Pancreas (tissue), 10 donors: ENCODE measurements at places on chromosomes 16 and 17. TPM values are rescaled to one million over a fixed set of nuclear protein-coding genes. Genes with fewer than 3 reads are reported as not detected.

- DNase-seq, result no peak
Observed at GRCh38 chr16:89057738-89058137, 35.9 kb upstream of the ACSF3 start.

GRCh38 chr17:44661835-44662234, 5.6 kb downstream of the MEIOC start:
- DNase-seq, result no peak

The RNU2-1 gene
- 2,142 TPM for total RNA-seq

DNA sequence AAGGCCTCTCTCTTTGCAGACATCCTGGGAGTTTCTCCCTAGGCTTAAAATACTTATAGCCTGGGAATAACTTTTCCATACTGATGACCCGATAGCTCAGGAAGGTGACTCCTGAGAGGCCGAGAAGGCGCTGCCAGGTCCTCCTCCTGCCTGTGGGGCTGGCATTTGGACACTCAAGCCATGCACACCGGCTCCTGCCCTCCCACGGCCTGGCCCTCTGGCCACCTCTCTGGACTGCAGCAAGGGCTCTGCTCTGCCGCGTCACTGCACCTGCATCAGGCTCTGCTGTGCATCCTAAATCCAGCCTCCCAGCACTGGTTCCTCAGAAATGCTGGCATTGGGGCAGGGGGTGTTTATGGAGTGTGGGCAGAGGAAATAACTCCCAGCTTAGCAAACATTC, 14.2 kb downstream of the KCNG4 start:
- DNase-seq, result no peak

The SLC9A5 gene
- total RNA-seq, result 0.64 TPM

DNA sequence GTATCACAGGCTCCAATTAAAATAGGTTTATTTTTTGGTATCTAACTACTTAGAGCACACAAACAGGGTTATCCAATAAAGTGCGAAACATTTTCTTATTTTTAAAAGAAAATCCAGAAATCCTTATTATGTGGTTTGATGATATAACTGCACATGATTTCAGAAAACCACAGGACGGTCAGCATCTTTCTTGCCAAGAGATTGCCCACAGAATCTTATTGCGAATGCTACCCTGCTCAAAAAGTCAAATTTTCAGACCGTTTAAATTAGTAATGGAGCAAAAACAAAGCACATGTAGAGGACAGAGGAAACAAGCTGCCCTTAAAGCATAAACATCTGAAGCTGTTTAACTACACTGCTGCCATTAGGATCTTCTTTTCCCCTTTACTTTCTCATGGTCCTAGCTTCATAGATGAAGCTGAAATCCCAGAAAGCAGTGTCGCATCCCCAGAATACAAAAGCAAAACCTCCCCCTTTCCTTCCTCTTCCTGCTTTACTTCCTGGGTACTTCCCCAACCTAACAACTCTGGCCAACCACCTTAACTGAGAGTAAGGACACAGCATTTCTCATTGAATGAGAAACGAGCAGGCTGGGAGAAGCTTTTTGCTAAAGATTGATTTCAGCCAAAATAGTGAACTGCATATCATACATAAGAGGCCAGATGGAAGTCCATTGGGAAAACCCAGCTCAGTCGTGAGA, 43.7 kb downstream of the CMTM4 start:
- no peak for DNase-seq

The GNG13 gene
- total RNA-seq, result not detected

DNA sequence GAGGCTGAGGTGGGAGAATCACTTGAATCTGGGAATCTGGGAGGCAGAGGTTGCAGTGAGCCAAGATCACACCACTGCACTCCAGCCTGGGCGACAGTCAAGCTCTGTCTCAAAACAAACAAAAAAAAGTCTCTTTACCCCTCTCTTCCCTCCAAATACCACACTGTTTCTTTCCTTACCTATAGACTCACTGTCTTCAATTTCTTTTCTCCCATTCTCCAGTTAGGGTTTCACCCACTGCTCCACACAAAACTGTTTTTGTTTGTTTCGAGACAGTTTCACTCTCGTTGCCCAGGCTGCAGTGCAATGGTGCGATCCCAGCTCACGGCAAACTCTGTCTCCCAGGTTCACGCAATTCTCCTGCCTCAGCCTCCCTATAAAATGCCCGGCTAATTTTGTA, 6.1 kb upstream of the CD2BP2 start:
- no peak for DNase-seq

- no peak for DNase-seq
Observed at GRCh38 chr17:60767744-60768308, 90.2 kb downstream of the BCAS3 start.

The SULT1A3 gene
- total RNA-seq, result 4.9 TPM

The TNFSF12 gene
- 21.2 TPM for total RNA-seq

DNA sequence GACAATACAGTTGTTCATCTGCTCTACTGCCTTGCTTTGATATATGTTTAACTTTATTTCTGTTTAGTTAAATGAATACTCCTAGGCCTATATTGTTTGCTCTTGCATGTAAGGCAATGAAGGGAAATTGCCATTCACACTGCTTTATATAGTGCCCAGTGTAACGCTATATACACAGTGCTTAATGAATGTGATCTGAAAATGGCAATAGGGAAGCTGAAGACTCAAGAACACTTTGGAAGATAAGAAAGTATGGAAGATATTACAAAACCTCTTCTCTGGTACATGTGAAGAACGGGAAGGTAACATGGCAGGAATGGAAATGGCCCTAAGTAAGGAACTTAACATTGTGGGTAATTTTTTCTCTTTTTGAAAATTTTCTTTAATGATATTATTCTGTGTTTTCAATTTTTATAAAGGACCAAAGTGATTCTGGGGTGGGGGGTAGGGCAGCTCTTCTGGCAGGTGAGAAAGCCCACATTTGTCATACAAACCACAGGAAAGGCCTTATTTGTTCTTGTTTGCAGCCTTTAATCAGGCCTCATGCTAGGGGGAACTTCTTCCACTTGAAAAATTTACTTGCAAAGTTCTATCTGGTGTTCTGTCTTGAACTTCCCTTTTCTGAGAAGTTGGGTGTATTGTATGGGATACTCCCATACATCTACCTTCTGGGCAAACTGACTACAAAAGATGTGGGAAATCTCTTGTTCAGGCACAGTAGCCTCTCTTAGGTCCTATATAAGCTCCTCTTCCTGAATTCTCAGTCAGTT, 100.8 kb upstream of the CORO6 start:
- DNase-seq, result no peak

- no peak for DNase-seq
Observed at GRCh38 chr17:16439303-16439791, 24.0 kb downstream of the TRPV2 start.

DNA sequence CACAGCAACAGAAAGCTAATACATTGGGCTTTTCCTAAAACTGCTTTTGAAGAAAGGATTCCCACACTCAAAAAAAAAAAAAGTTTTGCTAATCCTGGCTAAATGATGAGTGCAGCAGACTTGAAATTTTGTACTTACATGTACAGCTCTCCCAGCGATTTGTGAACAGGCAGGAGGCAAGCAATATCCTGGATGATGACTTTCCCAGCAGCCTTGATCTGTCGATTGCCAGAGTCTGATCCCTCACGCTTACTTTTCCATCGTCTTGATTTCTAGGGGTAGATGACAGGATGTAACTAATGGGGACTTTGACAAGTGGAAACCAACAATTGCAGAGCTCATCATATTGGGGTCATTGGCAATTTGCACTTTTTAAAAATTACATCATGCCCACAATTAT, 91.4 kb downstream of the WDR59 start:
- DNase-seq, result no peak

The TP53TG3F gene
- not detected for total RNA-seq

- peak; percentile 46 for DNase-seq
Observed at GRCh38 chr16:29943846-29944799, 17.8 kb upstream of the TMEM219 start.

DNA sequence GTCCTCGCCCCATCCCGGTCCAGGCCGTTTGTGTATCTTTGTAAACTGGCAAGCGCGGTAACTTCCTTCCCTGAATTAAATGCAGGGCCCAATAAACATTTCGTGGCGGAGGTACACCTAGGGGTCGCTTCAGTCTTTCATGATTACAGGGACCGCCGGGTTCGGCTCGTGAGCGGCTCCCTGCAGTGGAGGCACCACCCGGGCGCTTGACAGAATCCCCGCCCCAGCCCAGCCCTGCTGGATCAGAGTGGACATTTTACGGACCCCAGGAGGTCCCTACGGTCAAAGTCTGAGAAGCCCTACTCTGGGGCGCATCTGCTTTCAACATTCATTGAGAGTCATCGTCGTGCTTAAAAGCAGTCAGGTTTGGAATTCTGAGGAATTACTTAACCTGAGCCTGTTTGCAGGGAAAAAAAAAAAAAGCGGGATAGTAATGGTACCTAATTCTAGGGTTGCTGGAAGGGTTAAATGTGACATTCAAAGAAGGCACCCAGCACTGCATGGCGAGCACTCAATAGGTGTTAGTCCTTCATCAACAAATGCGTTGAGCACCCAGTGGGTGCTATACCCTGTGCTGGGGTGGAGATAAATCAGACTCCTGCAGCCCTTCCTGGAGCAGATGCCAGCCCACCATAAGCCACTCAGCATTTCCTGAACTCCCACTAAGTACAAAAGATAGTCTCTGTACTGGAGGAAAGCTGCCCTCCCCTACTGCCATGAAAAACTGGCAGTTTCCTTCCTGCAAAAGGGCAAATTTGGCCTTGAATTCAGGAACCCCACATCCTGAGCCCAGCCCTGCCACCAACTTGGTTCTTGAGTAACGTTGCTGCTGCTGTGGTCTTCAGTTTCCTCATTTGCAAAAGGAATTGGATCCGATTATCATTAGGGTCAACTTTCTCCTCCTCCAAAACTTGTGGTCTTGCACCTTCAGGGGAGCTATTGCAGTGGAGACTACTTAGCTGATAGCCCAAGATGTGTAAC, 658 bp upstream of the DUSP3 start:
- DNase-seq, result no peak

DNA sequence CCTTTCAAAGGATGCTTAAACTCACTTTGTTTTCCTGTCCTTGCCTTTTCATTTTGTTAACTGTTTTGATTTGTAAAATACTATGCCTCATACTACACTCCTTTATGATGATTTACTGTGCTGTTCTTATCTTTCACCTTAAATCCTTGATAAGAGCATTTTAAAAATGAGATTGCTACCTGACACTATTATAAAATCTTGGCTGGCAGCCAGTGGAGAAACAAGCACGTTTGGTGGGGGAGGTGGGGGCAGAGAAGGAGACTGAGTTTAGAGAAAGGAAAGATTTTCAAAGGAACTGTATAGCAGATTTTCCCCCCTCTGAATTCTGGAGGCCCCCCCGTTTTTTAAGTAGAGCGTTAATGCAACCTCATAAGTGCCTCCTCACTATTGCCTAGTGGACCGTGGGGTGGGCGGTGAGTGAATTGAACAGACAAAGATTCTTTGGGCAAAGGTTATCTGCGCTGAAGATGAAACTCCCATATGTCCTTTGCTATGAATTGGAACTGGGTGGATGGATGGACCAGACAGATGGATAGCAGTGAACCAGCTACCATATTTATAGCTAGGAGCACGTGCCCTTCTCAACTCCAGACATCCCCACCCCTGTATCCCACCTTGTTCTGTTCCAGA, 200.2 kb downstream of the CCDC182 start:
- no peak for DNase-seq

DNA sequence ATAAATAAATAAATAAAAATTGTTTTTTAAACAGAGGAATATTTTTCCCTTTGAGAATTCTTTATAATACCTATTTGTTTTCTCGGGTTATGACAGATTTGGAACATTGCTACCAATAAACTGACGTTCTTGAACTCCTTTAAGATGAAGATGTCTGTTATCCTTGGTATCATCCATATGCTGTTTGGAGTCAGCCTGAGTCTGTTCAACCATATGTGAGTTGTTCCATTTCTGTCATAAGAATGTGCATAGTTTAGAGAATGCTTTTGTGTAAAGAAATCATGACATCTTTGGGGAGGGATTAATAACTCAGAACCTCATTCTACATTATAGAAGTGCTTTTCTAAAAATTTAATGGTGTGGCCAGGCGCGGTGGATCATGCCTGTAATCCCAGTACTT, 37.2 kb upstream of the NAGLU start:
- DNase-seq, result no peak

The ZNF205 gene
- total RNA-seq, result 10.0 TPM

DNA sequence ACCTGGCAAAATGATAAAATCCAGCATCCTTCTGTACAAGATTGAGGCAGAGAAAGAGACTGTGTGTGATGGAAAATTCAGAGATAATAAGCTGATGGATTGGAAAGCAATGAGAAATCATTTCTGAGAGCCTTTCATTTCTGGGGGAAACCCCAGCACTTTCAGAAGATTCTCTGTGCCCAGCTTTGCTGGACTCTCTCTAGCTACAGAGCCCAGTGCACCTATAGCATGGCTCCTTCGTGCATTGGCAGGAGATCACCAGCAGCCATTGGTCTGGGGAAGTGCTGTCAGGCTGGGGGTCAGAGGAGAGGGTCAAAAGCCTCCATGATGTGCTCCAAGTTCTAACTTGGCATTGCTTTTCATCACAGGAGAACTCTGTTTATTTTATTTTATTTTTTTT, 259.9 kb downstream of the SOX9 start:
- no peak for DNase-seq

DNA sequence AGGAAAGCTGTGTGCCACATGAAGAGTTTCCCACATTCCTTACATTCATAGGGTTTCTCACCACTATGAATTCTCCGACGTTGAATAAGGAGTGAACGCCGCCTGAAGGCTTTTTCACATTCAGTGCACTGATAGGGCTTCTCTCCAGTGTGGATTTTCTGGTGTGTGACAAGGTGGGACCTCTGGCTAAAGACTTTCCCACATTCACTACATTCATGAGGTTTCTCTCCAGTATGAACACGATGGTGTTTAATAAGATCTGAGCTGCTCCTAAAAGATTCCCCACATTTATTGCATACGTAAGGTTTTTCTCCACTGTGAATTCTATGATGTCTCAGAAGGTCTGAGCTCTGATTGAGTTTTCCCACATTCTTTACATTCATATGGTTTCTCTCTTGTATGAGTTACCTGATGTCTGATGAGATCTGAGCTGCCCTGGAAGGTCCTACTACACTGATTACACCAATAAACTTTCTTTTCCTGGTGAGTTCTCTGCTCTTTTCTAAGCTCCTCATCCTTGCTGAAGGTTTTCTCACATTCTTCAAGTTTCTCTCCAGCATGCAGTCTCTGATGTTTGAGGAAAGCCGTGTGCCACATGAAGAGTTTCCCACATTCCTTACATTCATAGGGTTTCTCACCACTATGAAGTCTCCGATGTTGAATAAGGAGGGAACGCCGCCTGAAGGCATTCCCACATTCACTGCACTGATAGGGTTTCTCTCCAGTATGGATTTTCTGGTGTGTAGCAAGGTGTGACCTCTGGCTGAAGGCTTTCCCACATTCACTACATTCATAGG, 10.0 kb downstream of the ZNF594 start:
- no peak for DNase-seq

The CALB2 gene
- 0.70 TPM for total RNA-seq

GRCh38 chr16:65598621-65599020, 476.8 kb upstream of the CDH11 start:
- no peak for DNase-seq

DNA sequence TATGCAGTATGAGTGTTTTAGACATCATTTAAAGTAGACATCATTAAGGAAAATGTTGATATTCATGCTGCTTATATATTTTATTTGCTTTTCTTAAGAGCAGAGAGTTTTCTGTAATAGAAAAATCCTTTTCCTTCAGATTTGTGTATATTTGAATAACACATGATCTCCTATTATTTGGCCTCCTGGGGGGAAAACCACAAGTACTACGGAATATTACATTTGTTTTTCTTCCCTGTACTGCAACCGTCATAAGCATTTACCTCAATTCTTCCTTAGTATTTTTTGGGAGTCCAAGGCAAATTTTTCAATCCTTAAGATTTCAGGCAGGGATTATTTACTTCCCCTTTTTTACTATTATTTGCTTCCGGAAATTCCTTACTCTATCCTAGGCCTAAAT, 6.0 kb downstream of the RSPRY1 start:
- DNase-seq, result no peak

GRCh38 chr16:64440421-64440831, 681.4 kb downstream of the CDH11 start:
- DNase-seq, result peak; percentile 9
